ENCODE measurements at places on chromosomes 11 and 22.

GRCh38 chr11:94183251-94183885 lies 54.7 kb downstream of the PANX1 start:
- DNase-seq, result no peak

DNA sequence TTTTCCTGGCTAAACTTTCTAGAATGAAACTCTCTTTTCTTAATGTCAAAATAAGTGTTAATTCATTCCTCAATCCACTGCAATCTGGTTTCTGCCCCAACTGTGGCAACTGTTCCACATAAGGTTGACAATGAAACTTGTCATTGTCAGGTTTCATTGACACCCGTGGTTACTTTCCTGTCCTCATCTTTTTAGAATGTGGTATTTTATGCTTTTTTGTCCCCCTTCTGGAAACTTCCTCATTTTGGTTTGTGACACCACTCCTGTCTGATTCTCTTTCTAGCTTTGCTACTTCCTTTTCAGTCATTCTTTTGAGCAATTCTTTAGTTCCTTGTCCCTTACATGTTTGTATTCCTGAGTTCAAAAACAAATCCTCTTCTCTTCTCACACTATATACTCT lies 7.5 kb upstream of the PDE3B start:
- no peak for DNase-seq

GRCh38 chr11:114064216-114064615 lies 4.7 kb downstream of the ZBTB16 start:
- no peak for DNase-seq

GRCh38 chr11:116189408-116190170 lies 583.2 kb downstream of the BUD13 start:
- no peak for DNase-seq

DNA sequence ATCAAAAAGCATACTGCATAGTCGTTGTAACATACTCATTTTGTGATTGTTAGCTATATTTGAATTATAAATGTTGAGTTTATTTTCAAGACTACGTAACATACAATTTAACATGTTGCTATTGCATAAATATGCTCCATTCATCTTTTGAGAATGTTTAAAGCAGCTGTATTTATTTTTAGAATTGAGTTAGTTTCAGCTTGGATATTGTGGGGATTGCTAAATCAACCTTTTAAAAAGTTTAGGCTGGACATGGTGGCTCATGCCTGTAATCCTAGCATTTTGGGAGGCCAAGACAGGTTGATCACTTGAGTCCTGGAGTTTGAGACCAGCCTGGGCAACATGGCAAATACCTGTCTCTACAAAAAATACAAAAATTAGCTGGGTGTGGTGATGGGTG lies 288.1 kb downstream of the DYNC2H1 start:
- no peak for DNase-seq

GRCh38 chr11:114171257-114172054 lies 111.9 kb downstream of the ZBTB16 start:
- DNase-seq, result no peak

GRCh38 chr11:88345408-88345807 lies 7.9 kb upstream of the CTSC start:
- DNase-seq, result no peak

GRCh38 chr11:17601676-17602075 lies 54.6 kb downstream of the OTOG start:
- no peak for DNase-seq

- no peak for DNase-seq
Observed at GRCh38 chr11:74018331-74019005, 9.6 kb upstream of the UCP3 start.

GRCh38 chr22:32753591-32753990 lies 47.9 kb upstream of the TIMP3 start:
- no peak for DNase-seq

DNA sequence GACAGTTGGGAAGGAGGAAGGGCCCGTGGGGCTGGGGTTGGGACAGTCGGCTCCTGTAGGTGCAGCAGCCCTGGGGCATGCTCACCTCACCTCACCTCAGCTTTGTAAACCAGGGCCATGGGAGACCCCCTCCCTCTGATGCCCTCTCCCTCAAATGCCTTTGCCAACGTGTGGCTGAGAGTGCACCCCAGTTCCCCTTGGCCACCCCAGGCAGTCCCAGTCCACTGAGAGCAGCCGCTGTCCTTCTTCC lies 4.2 kb upstream of the NEAT1 start:
- no peak for DNase-seq

DNA sequence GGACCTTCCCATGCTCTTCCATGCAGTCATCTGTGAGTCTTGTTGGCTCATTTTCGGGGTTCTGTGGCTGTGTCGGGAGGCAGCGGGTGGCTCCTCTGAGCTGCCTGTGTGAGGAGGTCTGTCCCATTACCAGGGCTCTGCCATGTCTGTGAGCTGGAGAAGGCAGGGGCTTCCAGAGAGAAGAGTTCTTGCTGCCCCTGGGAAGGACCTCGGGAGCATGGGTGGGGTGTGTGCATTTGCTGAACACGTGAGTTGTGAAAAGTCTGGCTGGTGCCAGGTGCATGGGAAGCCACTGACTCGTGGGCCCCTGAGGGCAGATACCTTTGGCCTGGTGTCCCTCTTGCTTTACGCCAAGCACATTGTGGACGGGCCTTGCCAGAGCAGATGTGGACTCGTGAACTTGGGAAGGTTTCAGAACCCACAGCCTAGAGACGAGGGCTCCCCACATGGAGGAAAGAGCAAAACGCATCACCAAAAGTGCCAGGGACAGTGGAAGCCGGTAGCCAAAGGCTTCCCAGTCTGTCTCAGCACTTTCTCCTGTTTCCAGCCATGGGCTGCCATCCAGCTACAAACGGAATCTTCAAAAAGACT lies 1324.5 kb downstream of the BRD1 start:
- DNase-seq, result no peak

DNA sequence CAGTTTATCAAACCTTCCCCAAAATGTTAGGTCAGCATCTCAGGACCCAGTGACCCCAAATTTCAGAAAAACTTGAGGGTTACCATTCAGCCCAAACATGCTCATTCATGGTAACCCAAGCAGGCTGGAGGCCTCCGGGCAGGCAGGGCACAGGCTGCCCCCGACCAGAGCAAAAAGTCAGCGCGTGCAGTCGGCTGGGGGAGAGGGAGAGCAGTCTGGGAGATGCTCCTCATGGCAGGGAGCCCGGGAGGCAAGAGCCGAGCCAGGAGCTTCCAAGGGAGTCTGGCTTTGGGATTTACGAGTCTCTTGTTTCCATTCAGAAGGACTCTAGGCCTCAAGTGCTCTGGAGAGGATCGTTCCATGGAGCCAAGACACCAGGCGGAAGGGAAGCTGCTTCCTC lies 45.7 kb downstream of the RPUSD4 start:
- no peak for DNase-seq

DNA sequence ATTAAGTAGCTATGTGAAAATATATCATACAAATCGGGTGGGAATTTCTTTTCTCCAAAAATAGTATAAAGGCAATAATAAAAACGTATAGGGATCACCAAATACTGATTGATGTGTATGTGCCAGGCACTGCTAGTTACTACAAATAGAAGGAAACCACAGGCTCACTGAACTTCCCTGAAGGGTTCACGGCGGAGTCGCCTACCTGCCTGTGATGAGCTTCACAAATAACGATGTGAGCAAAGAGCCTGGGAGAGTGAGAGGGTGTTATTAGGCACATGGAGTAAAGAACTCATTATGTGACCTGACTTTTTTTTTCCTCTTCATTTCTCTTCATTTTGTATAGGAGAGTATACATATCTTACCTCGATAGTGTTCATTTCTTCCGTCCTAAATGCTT lies 36.0 kb upstream of the L3MBTL2 start:
- no peak for DNase-seq

- no peak for DNase-seq
Observed at GRCh38 chr11:59814021-59814420, 3.4 kb upstream of the MRPL16 start.

DNA sequence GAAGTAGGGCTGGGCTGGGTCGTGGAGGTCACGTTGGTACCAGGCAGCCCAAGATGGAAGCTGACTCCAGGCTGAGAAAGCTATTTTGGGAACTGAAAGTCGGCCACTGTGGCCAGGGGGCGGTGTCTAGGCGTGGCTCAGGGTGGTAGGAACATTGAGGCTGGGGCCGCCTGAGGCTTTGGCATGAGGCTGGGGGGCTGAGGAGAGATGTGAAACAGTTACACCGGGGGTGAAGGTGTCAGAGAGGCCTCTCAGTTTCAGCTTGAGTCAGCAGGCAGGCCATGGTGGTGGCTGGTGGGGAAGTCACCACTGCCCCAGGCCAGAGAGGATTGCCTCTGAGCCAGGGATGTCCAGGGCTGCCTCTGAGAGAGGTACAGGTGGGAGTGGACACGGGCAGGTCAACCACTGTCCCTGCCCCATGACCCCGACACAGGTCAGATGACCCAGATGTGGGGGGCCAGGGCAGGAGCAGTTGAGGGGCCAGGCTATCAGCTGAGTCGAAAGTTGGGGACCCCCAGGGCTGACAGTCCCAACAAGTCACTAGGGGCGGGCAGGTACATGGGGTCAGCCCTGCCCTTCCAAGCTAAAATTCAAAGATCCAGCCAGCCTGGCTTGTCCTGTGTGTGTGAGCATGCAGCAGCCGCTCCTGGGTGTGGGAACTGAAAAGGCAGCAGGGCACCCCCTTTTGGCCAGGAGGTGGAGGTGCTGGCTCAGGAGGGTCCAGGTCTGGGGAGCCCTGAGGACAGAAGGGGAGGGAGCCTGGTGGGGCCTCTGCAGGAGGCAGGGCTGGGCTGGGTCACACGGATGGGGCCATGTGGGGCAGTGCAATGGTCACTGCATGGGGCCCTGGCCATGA lies 7.2 kb downstream of the KCNK7 start:
- no peak for DNase-seq

DNA sequence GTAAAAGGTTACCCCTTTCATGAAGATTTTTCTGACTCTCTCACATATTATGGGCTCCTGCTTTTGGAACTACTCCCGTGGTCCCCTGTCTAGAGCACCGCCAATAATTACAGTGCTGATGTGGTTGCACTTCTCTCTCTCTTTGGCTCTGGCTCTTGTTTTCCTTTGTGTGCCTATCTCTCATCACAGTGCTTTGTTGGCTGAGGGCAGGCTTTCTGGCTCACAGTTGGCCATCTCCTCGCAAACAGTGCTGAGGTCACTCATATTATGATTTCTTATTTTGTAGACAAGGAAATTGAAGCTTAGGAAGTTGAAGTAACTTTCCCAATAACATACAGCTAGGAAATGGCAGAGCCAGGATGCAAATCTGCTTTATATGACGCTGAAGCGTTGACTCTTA lies 192.5 kb downstream of the DDX10 start:
- DNase-seq, result no peak

DNA sequence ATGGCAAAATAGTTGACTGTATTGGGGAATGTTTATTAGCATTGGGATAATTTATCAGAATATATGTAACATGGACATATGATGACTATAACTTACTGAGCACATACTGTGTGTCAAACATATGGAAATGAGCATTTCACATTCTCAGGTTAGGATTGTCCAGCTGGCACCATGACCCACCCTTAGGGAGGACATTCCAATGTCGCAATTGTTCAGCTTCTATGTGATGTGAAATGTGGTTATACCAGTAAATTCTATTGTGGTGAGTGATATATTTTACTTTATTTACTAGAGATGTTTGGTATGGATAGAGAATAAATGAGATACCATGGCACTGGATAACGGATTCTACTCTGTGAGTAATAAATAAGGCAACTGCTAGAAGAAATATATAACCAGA lies 50.4 kb downstream of the OR4A47 start:
- DNase-seq, result no peak

- DNase-seq, result no peak
Observed at GRCh38 chr22:43737150-43737828, 74.8 kb downstream of the EFCAB6 start.

DNA sequence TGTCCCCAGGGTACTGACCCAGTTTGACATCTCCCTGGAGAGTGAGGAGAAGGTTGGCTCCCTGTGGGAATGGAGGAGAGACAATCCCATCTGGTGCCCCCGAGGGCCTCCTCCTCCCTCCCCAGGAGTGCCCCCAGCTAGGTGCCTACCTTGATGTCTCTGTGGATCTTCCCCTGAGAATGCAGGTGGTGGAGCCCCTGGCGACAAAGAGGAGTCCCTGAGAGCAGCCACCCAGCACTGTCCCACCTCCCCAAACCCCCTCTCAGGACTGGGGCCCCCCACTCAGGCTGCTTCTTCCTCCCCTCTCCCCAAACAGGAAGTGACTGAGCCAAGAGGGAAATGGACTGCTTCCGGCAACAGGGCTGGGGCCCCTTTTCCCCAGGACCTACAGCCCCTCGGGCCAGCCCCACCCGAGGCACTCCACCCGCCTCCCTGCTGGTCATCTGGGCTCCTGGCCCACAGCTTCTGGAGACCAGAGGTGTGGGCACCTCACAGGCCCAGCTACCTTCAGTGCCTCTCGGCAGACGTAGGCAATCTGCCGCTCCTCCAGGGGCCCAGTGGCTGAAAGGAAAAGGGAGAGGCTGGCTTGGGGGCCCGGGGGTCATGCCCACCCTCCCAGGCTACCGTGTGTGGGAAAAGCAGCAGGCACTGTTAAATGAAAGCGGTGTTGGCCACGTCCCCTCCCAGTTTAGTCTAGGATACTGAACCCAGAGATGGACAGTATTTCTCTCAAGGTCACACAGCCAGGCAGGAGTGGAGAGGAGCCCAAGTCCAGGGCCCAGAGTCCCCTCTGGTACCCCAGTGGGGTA lies 1.2 kb downstream of the MAP4K2 start:
- DNase-seq, result no peak

DNA sequence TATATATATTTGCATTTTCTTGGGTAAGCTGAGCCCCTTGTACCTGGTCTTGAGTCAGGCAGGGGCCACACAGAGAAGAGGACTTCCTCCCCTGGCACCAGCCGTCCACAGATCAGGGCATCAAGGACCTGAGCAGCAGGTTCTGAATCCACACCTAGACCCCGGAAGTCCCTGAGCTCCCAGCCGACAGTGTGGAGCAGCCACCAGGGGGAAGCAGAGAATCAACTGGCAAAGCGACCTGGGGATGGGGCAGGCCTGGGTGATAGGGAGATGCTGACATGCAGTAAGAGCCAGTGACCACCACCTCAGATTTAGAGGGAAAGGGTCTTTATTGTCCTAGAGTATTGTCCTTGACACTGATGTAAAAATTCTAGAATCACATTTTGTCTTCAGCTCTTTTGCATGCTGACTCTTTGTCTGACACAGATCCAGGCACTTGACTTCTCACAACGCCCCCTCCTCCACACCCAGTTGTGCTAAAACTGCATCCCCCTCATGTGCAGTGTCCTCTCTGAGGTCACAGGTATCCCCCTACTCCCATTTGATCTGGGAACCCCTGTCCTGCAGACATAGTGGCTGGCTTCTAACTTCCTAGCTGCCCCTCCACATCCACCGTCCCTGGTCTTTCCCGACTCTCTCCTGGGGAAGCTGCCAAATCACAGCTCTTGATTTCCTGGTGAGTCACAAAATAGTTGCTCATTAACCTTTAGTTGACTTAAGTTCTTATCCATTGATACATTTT lies 109.3 kb downstream of the GGTLC2 start:
- DNase-seq, result no peak

DNA sequence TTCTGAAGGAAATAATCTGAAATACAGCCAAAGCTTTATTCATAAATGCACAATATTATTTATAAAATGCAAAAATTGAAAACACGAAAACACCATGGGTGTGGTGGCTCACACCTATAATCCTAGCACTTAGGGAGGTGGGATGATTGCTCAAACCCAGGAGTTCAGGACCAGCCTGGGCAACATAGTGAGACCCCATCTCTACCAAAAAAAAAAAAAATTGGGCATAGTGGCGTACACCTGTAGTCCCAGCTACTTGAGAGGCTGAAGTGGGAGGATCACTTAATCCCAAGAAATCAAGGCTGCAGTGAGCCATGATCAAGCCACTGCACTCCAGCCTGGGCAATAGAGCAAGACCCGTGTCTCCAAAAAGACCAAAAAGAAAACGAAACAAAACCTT lies 5.2 kb upstream of the RDX start:
- no peak for DNase-seq

GRCh38 chr22:36009085-36009484 lies 19.5 kb downstream of the RBFOX2 start:
- DNase-seq, result no peak
